ENCODE measurements at places on chromosomes 5 and 9.
A peak's percentile ranks its signal among the peaks of the same experiment; 100 is the strongest.

GRCh38 chr9:121447321-121447834 is 52.3 kb downstream of the GGTA1 start:
- no peak for DNase-seq

DNA sequence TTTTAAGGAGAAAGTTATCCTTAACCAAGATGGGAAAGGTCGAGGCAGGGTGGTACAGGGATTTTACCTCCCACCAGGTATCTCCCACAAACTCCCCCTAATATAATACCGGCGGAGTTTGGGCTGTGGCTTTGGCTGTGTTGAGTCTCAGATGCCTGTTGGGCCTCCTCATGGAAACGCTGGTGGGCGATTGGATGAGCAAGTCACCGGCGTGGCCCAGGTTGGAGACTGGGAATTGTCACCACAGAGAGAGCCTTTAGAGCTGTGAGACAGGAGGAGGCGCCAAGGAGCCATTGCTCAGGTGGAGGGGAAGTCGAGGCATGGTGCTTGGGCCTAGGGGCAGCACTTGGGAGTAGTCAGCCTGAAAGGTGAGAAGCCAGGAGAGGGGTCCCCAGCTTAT is 3.4 kb upstream of the CAMSAP1 start:
- DNase-seq: no peak

- no peak for DNase-seq
Measured at GRCh38 chr9:29150606-29151005, 1577.3 kb upstream of the C9orf72 start.

- DNase-seq: no peak
Measured at GRCh38 chr5:144142139-144142823, 28.2 kb downstream of the YIPF5 start.

DNA sequence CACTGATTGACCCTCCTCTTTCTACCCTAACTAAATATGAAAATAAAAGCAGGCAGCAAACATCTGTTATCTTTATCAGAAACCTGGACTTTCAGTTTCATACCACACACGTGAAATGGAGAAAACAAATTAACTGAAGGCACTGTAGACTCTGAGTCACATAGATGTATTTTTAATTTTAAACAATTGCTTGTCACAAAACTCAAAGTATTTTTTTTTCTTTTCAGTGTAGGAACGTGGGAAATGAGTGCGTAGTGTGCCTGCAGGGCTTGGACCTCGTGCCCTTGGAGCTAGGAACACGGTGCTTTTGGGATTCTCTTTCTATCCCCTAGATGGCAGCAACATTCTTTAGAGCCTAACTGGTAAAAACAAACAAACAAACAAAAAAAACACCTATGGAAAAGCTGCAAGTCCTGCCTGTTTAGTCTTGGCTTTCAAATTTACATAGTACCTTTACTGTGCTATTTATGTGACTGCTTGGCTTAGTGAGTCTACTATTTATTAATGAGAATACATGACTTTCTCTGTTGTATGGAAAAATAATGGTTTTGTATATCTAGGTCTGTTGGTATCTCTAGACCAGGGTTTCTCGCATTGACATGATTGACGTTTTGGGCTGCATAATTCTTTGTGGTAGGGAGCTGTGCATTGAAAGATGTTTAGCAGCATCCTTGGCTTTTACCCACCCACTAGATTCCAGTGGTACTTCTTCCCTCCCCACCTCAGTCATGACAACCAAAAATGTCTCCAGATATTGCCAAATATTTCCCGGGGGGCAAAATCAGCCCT is 16.8 kb upstream of the ACTBL2 start:
- DNase-seq: peak; percentile 41

- no peak for DNase-seq
Measured at GRCh38 chr9:109875495-109876129, 95.6 kb downstream of the PALM2AKAP2 start.

DNA sequence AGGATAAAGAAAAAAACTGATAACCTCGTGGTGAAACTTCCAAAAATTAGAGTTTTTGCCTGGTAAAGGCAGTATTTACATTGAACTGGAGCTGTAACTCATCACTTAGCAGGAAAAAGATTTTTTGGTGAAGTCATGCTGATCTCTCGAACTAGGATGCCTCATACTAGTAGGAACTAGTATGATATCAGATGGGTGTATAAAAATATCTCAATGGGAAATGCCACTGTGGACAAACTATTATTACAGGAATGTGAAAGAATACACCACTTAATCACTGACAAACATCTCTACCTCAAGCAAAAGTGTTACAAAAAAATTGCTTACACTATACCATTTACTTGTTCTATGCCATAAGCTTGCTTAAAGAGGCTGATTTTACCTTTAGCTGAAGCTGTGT is 28.4 kb downstream of the RFX3 start:
- DNase-seq: no peak

GRCh38 chr9:113179839-113180238 is 29.0 kb downstream of the SLC31A2 start:
- no peak for DNase-seq

- no peak for DNase-seq
Measured at GRCh38 chr9:104871961-104872527, 55.9 kb downstream of the ABCA1 start.

- no peak for DNase-seq
Measured at GRCh38 chr5:50856401-50857119, 190.1 kb downstream of the PARP8 start.

DNA sequence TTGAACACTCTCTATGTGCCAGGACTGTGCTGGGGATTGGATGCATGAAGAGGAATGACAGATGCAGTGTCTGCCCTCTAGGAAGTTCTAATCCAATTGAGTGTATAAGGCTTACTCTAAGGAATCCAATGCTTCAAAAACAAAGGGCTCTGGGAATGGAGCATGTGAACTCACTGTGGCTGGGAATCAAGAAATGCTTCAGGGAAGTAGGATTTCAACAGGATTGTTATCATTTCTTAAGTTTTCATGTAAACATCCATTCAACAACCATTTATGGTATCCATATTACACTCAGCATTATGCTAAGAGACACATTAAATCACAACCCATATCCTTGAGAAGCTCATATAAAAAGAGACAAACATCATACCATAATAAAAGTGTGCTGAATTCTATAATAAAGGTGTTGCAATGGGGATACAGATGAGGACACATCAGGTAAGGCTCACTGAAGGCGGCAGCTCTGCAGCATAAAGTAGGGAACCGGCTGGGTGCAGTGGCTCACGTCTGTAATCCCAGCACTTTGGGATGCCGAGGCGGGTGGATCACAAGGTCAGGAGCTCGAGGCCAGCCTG is 11.3 kb downstream of the SIL1 start:
- DNase-seq: no peak

DNA sequence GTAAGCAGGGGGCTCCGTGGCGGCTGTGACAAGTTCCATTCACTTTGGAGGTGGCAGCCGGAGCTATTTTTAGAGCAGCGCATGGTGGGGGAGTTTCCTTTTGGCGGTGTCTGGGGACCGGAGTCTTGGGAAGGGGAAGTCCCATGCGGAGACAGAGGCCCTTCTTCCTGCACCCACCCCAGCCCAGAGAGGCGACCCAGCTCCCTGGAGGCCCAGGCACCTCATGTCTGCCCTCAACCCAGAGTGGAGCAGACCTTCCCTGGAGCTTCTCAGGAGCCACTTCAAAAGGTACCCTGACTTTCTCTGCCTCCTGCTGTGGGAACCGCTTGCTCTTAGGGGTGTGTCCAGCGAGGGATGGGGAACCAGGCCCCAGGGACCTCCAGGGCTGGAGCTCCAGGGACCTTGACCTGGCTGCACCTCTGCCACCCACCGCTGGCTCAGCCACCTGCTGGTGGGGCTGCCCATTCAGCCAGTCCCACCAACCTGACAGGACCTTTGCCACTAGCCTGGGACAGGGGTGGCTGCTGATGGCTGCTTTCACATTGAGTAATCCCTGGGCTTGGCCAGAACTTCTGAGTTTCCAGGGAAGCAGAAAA is 34.1 kb downstream of the NEK6 start:
- DNase-seq: peak; percentile 63
